ENCODE measurements at places on chromosomes 2 and 18.

DNA sequence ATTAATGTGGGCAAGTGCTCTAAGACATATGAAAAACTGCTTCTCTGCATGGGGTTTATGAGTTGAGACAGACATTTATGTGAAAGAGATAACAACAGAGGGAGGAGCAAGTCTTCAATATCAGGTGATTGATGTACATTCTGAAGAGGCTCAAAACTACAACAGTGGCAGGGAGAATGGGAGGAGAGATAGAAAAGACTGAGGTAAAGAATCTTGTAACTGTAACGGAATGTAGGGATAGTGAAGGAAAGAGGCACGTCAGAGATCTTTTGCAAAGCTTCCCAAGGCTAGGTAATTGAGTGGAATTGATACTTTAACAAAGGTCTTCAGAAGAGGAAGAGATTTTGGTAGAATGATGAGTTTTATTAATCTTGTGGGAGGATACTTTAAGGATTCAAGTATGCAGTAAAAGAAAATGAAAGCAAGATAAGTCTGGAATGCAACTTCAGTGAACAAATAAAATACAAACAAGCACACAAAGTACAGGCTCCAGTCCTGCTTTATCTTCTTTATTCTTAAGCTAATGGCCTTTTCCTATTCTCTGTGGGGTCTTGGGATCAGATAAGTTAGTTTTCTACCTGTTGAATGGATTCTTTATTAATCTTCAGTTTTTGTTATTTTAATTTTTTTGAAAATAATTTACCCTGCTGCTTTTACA lies 15.0 kb downstream of the SMAD4 start:
- no peak for DNase-seq

DNA sequence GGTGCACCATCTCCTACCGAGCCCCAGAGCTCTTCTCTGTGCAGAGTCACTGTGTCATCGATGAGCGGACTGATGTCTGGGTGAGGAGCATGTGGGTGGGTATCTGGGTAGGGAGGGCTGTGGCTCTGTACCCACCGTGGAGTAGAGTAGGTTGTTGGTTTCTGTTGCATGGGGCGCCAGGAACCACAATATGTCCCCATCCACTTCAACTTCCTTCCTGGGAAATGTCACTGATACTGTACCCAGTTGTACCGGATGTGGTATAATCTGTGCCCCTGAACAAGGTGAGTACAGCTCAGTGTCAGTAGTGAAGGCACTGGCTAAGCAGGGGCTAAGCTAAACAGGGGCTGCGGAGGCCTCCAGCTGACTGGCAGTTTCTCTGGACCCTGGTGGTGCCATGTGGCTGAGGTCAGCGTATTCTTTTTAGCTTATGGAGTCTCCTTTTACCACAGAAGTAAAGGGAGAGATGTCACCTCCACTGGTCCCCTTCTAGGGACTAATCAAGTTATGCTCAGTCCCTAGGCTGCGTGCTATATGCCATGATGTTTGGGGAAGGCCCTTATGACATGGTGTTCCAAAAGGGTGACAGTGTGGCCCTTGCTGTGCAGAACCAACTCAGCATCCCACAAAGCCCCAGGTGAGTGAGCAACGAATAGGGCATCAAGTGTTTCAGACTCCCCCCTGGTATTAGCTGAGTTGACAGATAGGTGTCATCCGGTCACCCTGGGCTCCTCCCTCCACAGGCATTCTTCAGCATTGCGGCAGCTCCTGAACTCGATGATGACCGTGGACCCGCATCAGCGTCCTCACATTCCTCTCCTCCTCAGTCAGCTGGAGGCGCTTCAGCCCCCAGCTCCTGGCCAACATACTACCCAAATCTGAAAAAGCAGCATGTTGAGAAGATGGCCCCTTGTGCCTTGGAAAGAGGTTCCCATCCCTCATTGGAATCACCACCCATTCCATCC lies 2.7 kb downstream of the STK16 start:
- DNase-seq = no peak

DNA sequence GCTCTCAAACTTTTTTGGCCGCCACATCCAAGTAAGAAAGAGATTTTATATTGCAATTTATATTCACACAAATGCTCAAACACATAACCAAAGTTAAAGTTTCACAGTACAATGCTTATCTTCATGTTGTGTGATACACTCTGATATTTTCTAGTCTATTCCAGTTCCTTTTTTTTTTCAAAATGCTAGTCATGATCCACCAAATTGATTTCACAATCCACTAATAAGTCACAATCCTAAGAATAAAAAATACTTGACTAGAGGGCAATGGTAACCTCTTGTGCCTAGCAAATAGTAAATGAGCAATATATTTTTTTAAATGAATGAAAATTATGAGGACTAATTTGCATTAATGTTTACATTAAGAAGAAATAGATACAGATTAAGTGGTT lies 5.8 kb upstream of the PTPN4 start:
- no peak for DNase-seq

DNA sequence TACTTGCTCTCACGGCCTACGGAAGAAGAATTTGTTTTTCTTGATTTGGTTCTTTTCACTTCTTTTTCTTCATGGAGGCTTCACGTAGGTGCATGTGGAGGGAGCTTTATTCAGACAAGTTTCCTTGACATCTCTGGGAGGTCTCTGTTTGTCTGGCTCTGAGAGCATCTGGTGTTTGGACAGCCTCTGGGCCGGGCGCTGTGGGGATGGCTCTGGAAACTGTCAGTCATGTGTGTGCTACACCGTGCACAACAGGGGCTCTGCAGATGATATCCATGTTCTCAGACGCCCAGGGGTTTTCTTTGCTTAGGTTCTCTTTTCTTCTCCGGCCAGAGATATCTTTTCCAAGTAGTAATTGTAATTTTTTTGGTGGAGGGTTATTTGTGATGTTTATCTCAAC lies 130.7 kb downstream of the SH3RF3 start:
- no peak for DNase-seq

DNA sequence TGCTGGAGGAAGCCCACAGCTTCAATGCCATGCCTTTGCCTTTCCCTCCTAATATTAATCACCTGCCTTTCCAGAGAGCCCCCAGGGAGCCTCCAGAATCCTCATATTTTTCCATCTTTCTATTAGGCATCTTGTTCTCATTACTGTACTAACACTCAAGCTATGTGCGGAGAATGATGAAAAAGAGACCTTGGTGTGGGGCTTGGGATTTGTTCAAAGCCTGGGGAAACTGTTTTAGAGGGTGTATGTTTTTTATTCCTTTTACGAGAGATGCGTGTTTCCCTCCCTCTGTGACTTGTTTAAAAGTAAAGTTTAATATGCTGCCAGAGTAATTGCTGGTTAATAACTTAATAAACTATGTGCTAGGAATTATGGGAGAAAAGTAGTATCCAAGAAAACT lies 102.4 kb upstream of the ZFP36L2 start:
- no peak for DNase-seq

- no peak for DNase-seq
Measured at GRCh38 chr2:118554616-118555015, 292.8 kb downstream of the EN1 start.

- no peak for DNase-seq
Measured at GRCh38 chr2:21118302-21118920, 5.4 kb upstream of the TDRD15 start.

- DNase-seq = no peak
Measured at GRCh38 chr18:54798186-54798585, 30.1 kb upstream of the RAB27B start.

DNA sequence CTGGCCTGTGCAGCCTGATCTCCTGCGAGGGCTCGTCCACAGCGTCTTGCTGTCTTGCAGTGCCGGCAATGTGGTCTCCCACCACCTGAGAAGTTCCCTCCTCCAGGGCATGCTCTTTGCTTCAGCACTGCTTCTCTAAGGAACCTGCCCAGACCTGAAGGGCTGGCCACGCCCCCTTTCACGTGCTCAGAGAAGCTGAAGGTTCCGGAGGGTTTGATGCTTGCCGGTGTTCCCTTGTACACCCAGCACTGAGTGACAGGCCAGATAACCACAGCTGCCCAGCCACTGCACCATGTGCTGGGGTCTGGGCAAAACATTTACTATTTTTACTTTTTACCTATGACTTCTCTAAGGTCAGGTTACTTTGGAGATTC lies 1.7 kb upstream of the POLR2D start:
- DNase-seq = peak; percentile 38

DNA sequence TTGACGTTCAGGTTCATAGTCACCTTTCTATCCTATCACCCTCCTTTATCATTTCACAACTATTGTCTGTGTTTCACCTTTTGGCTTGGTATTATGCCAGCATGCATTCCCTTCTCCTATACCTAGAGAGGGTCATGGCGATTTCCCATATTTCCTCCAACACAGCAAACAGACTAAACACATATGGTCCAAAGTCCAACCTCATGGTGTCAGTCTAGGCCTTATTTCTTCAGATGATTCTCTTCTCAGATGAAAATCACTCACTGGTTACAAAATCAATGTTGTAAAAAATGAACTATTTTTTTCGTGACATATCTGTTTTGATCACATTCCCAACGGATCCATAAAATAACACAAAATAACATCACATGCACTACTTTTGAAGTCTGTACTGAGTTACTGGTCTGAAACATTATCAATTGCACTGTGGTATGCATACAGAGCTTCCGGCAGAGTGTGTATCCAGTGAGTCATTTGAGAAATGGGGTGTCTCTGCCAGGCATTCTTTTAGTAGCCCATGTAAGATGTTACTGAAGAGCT lies 204.8 kb upstream of the GALNT5 start:
- no peak for DNase-seq

- no peak for DNase-seq
Measured at GRCh38 chr2:60548845-60549237, 4.6 kb downstream of the BCL11A start.

GRCh38 chr18:23877371-23877770 lies 137.2 kb upstream of the TTC39C start:
- no peak for DNase-seq

DNA sequence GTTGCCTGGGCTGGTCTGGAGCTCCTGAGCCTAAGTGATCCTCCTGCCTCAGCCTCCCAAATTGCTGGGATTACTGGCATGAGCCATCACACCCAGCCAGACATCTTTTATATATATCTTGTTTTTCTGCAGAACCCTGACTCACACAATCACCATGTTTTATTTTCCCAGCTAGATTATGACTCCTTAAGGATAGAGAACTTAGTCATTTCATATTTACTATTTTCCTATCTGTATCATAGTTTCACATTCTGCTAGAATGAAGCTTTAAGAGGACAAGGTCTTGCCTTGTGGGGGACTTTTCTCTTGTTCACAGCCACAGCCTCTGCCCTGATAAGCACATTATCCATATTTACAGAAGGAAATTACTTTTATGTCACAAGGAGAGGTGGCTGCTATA lies 73.9 kb downstream of the LBH start:
- DNase-seq = no peak

- no peak for DNase-seq
Measured at GRCh38 chr2:56182420-56182819, 1.4 kb upstream of the CCDC85A start.

DNA sequence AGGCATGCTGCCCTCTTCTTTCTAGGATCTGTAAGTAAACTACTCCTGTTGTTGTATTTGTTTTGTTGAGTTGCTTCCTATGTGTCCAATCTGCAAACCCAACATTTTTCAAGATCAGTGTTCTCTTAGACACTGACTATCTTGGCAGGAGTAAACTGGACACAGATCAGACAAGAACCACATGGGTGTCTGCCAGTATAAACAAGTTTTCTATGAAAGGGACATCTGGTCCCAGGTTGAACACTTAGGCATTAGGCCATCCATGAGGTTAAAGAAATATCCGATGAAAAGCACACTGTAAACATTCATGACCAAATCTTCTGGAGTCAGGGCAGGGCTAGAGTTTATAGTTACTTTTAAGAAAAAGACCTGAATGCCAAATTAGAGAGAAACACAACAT lies 441.8 kb downstream of the NYAP2 start:
- DNase-seq = no peak

- DNase-seq = no peak
Measured at GRCh38 chr2:164479460-164479859, 141.8 kb downstream of the GRB14 start.

DNA sequence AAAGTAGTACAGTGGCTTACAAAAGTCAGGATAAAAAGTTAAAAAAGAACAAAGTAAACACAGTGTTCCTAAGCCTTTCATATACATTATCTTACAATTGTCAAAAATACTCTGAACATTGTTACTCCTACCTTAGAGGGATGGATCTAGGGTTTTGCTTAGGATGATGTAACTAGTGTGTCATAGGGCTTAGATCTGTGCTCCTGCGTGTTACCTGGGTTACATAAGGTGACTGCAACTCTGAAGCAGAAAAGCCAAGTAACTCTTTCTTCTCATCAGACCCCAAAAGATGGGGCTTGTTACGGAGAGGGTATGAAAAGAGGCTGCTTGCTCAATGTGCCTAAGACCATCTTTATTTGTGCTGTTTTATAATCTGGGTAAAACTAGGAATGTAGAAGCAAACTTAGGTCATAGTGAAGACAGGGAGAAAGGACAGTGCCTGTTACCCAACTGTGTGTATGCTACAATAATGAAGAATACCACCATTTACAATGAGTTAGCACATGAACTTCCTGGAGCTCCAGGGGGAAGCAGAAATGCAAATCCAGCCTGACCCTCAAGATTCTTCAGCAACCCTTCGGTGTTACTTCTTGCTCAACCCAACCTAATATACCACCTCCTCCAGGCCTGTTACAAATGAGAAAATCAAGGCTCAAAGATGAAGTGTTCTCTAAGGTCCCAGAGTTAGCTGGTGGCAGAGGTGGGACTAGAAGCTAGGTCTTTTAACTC lies 42.0 kb upstream of the STK17B start:
- DNase-seq = no peak

DNA sequence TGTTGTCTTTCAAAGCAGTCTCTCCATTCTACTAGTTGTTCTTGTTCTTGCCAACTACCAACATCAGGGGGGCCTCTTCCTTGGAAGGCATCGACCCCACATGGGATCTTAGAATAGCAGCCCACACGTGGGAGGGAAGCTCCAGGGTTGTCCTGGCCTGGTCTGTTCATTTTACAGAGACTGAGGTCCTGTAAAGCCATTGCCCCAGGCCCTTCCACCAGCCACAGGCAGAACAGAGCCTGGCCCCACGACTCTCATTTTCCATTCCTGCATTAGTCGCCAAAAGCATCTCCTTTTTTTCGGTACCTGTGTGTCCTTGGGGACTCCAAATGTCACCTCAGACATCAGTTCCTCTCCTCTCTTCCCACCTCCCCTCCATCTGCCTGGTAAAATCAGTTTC lies 28.0 kb downstream of the CNGA3 start:
- no peak for DNase-seq

DNA sequence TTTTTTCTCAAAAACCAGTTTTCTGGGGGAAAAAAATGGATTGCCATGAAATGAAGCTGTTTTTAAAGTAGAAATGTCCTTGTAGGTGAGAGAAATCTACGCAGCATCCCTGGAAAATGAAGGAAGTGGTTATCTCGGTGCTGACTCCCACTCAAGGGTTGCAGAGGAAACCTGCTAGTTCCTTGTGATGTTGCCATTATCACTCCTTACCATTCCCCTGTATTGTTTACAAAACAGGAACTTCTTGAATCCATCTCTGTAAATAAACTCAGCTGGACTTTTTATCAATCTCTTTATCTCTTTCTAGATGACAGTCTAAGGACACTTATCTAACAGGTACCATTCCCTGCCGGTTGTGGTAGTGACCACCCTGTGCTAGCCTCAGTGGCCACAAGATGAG lies 61.2 kb downstream of the FEZ2 start:
- no peak for DNase-seq

Data from stimulated activated CD8-positive, alpha-beta memory T cell treated with anti-CD3 and anti-CD28 coated beads, Interleukin-4, amount 100 ng/mL, for 1 hour (primary cell).